ENCODE measurements at places on chromosomes 5 and 9.

DNA sequence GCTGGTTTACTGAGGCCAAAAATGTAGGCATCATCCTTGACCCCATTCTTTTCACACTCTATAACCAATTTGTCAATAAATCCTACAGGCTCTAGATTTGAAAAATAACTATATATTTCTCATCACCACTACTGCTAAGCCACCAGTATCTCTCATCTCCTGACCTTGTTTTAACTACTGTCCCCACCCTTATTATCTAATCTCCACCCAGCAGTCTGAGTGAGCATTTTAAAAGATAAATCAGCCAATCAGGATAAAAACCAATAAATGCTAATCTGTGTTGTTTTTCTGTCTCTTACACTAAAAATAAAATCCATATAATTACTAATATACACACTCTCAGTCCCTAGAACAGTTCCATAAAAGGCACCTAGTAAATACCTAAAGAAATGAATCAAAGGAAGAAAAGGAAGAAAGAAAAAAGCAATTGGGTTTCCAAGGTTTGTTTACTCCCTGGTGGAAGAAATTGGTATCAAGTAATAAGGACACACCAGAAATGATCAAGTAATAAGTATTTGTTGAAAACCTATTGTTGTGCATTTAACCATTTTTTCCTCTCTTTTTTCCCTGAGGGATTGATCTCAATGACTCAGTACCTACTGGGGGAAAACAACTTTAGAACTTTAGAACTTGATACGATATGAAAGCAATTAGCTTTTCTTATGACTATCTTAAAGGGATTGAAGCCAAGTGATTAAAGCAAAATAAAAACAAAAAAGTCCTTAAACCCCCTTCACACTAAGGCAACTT lies 19.3 kb downstream of the MRPS27 start:
- DNase-seq: no peak

- DNase-seq: no peak
Observed at GRCh38 chr9:134396825-134397224, 70.6 kb downstream of the RXRA start.

GRCh38 chr9:110936237-110936636 lies 102.0 kb downstream of the LPAR1 start:
- no peak for DNase-seq

DNA sequence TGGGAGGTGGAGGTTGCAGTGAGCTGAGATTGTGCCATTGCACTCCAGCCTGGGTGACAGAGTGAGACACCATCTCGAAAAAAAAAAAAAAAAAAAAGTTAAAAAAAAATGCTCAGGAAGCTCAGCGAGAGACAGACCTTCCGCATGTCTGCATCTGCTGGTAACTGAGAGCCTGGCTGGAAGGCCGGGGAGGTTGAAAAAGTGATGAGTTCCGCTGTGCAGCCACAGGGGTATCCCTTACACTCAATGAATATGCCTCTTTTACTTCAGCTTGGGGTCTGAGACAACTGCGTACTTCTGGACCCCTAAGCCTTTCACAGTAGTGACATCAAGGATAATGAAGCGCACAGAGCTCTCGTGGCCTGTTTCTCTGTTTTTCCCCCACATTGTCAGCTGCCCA lies 179.9 kb upstream of the KLF4 start:
- DNase-seq: no peak

DNA sequence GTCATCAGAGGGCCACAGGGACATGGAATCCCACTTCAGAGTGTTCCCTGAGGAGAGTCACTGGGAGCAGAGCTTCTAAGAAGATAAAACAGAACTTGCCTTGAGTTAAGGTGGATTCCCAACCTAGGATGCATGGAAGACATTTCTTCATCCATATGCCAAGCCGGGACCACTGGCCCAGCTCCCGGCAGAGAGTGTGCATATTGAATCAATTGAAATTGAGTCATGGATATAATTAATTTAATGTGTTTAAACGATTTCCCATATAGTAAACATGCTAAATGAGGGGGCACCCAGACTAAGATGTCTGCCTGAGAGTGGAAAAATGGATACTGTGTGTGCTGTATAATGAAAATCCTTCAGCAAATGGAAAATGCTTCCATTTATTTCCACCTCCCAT lies 194.4 kb upstream of the TBC1D2 start:
- DNase-seq: no peak

- DNase-seq: no peak
Observed at GRCh38 chr5:39270225-39270848, 51.0 kb upstream of the FYB1 start.

- DNase-seq: no peak
Observed at GRCh38 chr9:121707477-121708424, 56.3 kb downstream of the DAB2IP start.

GRCh38 chr9:109213285-109214121 lies 46.5 kb upstream of the FRRS1L start:
- no peak for DNase-seq

DNA sequence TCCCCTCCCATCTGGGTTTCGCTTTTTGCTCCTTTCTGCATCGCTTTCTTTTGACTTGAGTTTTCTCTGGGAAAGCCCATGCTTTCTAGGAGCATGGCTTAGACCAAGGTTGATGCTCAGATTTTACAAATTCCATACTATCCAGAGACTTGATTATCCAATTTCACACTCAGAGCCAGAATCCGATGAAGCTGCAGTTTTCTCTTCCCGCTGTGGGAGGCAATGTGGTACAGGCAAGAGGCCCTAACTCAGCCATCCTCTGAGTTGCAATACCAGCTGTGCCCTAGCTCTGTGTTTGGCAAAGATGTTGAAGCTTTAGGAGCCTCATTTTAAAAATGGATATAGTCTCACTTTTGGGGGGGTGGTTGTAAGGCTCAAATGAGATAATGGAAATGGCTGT lies 85.1 kb downstream of the BRINP1 start:
- DNase-seq: no peak

DNA sequence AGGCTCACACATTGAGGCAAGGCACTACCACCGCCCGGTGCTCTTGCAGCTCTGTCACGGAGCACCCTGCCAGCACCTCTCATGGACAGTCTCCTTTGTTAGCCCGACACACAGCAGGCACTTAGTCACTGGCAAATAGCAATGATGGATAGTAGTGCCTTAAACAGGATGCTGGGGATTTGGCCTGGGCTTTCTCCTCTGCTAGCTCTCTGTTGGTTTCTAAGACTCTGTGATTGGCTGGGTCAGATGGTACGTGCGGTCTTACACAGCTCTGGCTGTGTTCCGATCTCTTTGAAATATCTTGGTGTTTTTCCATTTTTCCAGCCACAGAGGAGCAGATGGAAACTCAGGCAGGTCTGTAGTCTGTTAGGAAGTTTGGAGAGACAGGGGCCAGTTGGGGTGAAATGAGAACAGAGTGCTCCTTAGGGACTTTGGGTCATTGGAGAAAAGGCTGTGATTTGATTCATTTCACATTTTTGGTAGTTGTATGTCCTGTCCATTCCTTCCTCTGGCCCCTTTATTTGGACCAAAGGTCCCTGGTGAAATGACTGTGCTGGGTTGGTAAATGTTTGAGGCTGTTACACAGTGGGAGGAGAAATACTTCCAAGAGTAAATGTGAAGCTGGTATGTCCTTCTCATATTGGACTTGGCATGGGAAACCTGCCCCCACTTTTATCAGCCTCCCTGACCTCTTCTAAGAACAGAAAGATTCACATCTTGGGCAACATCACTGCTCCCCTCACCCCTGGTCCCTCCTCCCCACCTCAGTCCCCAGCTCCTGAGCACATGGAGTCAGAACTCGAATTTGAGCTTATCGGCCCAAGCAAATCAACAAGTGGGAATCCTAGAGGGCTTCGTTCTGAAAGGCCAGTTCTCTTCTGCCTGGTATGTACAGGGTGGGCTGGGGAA lies 3.4 kb downstream of the SMIM3 start:
- no peak for DNase-seq

- DNase-seq: no peak
Observed at GRCh38 chr5:72386639-72387038, 66.5 kb downstream of the PTCD2 start.

DNA sequence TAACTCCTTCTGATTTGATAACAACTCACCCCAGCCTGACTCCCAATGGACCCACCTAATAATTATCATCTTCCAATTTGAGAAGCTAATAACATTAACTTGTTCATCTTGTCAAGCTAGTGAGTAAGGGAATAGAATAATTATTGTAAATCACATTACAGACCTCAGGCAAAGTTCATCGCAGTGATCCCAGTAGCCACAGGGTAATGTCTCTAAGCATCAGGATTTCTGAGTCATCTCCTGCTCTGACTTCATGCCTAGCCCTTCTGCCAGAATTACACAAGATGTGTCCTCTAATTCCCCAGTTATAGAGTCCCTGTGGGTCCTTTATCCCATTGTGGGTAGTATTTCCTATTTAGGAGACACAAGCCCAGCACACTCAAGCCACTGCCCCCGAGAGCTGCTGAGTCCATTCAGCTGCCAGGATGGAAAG lies 365.7 kb downstream of the DEPDC1B start:
- DNase-seq: no peak

DNA sequence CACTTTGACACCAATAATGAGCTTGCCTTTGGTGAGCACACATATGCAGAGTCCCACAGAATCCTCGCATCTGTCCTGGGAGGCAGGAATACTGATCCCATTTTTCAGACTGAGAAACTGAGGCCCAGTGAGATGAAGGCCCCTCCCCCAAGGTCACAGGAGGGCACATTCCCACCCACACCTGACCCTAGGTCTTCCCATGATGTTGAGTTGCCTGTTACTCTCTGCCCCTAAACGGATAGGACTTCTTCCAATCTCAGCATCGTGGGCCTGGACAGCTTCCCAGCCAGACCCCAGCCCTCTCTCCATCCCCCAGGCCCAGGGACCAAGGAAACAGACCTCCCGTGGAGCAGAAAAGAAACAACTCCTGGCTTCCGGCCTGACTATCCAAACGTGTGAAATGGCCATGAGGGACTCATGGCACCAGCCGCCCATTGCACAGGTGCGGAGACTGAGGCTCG lies 877 bp downstream of the SH3GLB2 start:
- no peak for DNase-seq

- DNase-seq: no peak
Observed at GRCh38 chr5:97225222-97225621, 42.2 kb upstream of the RIOK2 start.

DNA sequence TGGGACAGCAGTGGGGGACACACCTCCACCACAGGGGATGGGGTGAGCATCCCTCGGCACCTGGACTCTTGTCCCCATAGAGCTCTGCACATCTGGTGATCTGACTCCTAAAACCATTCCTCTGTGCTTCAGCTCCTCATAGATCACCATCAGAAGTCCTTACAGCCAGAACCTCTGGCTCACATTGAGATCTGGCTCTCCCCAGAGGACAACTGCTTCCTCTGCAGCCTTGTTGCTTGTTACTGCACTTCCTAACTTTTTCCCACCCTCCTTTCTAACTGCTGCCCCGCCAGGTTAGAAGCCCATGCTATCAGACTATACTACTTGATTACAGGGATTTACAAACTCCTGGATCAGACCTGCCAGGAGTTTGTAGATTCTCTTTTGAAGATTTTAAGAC lies 64.5 kb downstream of the ARSB start:
- peak; percentile 6 for DNase-seq

DNA sequence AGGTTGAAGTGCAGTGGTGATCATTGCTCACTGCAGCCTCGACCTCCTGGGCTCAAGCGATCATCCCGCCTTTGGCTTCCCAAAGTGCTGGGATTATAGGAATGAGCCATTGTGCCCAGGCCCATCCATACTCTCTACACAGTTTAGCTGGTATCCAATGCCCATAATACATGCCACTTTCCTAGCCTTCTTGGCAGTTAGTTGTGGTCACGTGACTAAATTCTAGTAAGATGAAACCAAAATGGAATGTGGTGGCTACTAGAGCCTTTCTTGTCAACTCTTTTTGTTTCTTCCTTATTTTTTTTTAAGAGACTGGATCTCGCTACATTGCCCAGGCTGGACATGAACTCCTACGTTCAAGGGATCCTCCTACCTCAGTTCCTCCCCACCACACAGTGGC lies 15.3 kb upstream of the KIF27 start:
- no peak for DNase-seq

GRCh38 chr9:21864505-21864904 lies 62.1 kb downstream of the MTAP start:
- DNase-seq: no peak

GRCh38 chr5:170597109-170597751 lies 93.4 kb downstream of the KCNIP1 start:
- peak; percentile 87 for DNase-seq

DNA sequence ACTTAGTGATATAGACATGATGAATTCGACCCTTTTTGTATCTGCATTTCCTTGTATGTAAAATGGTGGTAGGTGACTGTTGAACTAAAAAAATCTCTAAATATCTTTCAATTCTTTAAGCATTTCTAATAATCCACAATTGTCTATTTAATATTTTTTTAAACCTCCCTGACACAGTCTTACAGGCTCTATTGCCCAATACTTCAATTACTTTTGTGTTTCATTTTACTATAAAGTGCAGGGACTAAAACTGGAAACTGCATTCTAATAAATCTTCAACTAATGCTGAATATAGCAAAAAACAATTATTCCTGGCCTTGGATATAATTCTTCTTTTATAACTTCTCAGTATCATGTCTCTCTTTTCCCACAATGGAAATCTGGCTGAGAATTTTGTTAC lies 202.7 kb upstream of the PIK3R1 start:
- DNase-seq: no peak

Data from SW480 (cell line).